Stimulated activated CD4-positive, alpha-beta T cell treated with anti-CD3 and anti-CD28 coated beads, TNF-alpha, amount 100 ng/mL, for 24 hours (primary cell): ENCODE measurements at places on chromosomes 7 and 10.

DNA sequence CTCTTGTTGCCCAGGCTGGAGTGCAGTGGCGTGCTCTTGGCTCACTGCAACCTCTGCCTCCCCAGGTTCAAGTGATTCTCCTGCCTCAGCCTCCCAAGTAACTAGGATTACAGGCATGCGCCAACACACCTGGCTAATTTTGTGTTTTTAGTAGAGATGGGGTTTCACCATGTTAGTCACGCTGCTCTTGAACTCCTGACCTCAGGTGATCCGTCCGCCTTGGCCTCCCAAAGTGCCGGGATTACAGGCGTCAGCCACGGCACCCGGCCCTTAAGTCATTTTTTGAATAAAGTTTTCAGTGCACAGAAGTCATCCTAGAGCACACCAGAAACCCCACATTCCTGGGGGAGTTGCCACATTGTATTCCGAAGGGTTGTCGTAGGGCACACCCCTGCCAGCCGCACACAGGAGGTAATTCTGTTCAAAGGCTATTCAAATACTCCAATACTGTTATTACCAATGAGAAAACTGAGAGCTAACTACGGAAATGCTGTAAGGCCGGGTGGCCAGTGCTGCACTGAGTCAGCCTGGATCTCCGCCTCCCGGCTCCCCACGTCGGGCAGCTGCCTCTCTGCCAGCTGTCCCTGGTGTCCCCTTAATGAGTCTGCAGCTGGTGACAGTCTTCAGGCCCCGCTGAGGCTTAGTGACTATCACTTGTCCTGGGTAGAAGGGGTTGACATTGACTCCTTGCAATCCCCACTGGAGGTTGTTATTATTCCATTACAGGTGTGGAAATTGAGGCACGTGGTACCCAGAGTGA, 8.6 kb upstream of the RFC2 start:
- no peak for DNase-seq

- DNase-seq: no peak
Measured at GRCh38 chr7:14449291-14449690, 453.3 kb downstream of the DGKB start.

DNA sequence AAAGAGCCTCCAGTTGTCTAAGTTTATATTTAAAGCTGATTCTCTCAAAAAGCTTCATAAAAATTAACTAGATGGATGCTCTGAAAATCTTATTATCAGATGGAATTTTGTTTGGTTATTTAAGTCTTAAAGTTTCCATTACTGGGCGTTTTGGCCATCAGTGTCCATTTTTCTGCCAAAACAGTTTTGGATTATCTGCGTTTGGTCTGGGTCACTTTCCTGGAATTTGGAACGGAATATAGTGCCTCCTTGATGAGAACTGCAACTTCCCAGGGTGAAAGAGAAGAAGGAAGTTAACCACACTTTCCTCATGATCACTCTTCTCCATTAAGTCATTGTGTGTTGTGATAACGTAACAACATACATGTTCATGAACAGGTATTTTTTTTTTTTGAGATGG, 764.9 kb upstream of the AUTS2 start:
- no peak for DNase-seq

DNA sequence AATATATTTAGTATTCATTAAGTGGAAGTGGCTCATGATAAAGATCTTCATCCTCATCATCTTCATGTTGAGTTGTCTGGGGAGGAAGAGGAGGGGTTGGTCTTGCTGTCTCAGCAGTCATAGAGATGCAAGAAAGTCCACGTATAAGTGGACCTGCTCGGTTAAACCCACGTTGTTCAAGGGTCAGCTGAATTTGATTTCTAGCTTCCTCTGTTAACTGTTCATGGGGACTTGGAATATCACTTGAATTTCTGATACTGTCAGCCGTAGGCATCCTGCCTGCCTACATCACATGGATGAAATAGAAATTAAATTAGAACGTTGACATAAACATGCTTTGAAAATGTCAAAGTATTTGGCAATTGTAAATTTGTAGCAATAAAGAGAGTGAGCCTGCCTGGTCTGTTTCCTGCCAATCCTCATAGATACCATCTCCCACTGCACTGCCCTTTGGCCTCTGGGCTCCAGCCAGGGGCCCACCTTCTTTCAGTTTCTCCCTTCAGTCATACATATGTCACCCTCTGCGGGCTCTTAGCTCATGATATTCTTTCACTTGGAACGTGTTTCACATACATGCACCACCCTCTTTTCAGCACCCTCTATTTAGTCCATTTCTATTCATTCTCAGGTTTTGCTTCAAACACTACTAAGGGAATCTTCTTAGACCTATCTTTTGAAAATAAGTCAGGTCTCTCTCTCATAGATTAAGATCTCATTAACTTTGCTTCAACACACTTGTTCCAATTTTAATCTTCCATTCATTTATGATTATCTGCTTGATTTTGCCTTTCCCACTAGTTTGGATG, 376.3 kb downstream of the IPMK start:
- no peak for DNase-seq

GRCh38 chr10:48533951-48534720, 70.7 kb downstream of the ARHGAP22 start:
- DNase-seq: no peak

DNA sequence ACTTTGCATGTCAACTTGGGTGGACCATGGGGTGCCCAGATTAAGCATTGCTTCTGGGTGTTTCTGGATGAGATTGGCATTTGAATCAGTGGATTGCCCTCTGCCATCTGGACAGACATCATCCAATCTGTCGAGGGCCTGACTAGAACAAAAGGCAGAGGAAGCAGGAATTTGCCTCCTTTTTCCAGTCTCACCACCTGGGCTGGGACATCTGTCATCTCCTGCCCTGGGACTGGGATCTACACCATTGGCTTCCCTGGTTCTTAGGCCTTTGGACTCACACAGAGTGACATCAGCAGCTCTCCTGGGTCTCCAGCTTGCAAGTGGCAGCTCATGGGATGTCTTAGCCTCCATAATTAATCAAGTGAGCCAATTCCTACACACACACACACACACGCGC, 10.3 kb downstream of the SLC13A4 start:
- no peak for DNase-seq

DNA sequence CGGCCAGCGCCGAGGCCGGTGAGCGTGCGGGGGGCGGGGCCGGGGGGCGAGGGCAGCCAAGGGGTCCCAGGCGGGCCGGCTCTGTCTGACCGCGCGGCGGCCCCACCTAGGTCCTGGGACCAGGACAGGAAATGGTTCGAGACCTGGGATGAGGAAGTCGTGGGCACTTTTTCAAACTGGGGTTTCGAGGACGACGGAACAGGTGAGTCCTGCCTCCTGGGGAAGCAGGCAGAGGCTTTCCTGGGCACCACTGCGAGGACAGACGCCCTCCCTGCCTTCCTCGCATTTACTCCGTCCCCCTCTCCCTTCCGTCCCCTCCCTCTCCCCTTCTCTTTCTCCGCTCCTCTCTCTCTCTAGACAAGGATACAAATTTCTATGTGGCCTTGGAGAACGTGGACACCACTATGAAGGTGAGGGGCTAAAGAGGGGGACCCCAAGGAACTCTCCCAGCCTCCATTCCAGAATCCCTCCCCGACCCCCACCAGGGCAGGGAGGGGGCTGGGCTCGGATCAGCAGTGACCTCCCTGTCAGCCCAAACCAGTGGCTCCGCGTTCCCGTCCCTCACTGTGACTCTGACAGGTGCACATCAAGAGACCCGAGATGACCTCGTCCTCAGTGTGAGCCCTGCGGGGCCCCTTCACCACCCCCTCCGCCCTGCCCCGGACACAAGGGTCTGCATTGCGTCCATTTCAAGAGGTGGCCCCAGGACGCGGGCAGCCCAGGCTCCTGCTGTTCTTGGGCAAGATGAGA, 2.6 kb upstream of the MUC12 start:
- DNase-seq: no peak
